ENCODE measurements at places on chromosomes 5 and 9.

- no peak for DNase-seq
Observed at GRCh38 chr5:93130624-93131490, 450.2 kb downstream of the NR2F1-AS1 start.

- no peak for DNase-seq
Observed at GRCh38 chr5:150918613-150919012, 13.8 kb upstream of the ZNF300 start.

GRCh38 chr9:124284940-124285441, 27.2 kb downstream of the NEK6 start:
- DNase-seq = no peak

- no peak for DNase-seq
Observed at GRCh38 chr5:107381189-107381856, 289.4 kb downstream of the EFNA5 start.

GRCh38 chr9:136385015-136385414, 11.5 kb upstream of the CARD9 start:
- DNase-seq = no peak

GRCh38 chr5:151151263-151151660, 6.3 kb downstream of the ANXA6 start:
- DNase-seq = no peak

DNA sequence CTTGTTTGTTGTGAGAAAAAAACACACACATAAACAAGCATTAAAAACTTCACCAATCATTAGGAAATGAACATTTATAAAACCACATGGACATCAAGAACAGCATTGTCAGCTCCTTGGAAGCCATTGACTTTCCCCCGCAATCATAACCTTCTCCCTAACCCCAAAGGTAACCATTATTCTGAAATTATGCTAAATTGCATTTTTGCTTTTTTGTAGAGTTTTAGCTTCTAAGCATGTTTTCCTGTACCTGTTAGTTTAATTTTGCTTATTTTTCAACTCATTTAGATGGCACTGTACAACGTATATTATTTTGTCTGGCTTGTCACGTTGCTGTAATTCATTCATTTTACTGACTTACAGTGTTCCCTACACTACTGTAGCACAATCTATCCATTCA, 36.8 kb downstream of the PDE6A start:
- no peak for DNase-seq

DNA sequence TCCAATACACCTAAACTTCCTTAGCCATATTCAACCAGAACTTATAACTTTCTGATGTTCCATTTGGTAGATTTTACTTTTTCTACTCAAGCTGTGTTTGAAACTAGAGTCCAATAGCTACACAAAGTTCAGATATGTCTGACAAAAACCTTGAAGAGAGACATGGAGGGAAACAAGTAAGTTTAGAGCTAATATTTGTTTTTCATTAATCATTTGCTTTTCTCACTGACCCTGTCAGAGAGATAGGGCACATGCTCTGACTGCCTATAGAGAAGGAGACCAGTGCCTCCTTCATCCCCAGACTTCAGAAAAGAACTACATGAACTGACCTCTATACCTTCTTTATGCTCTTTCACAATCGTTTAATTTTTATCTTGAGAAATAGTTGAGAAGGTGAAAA, 157.0 kb upstream of the PPP1R2B start:
- no peak for DNase-seq

- DNase-seq = no peak
Observed at GRCh38 chr5:174734571-174735497, 10.5 kb downstream of the MSX2 start.

GRCh38 chr9:25078202-25078601, 532.5 kb upstream of the IZUMO3 start:
- no peak for DNase-seq

DNA sequence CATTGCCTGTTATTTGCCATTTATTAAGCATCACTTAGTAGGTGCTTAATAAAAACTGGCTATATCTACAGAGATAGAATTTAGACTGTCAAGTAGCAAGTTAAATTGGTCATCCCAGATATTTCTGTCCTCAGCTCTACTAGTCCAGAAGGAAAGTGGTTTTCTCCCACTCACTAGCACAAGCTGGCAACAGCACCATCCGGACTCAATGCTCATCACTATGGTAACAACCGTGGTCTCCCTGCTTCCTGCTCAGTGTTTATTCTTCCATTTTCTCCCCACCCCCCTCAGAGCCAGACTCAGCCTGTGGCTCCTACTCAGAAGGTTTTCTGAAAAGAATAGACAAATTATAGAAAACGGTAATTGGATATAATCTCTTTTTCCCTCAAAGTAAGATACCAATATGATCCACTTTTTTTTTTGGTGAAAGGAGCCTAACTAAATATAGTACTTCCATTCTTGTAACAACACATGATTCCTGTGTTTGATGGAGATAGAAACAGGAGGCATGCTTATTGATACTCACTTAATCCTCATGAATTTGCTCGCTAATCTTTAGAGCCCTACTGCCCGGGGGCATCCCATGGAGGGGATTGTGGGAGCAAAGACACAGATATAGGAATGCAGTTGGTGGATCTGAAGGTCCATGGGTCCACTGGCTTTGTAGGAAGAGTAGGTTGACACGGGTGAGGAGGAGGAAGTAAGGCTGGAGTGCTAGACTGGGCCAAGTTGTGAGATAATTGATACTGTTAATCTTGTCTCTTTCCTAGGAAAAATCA, 191.4 kb downstream of the MAN2A1 start:
- no peak for DNase-seq

DNA sequence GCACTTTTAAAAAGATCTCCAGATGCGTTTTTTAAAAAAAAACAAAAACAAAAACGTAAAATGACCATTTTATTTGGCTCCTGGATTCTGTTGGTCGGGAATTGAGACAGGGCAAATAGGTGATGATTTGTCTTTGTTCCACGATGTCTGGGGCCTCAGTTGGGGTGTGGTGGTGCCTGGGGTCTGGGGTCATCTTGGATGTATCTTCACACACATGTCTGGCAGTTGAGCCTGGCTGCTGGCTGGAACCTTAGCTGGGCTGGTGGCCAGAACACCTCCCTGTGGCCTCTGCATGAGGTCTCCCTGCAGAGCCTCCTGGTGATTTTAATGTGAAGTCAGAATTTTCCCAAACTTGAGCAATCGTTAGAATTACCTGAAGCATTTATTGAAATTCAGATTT, 42.5 kb upstream of the BASP1 start:
- DNase-seq = no peak

DNA sequence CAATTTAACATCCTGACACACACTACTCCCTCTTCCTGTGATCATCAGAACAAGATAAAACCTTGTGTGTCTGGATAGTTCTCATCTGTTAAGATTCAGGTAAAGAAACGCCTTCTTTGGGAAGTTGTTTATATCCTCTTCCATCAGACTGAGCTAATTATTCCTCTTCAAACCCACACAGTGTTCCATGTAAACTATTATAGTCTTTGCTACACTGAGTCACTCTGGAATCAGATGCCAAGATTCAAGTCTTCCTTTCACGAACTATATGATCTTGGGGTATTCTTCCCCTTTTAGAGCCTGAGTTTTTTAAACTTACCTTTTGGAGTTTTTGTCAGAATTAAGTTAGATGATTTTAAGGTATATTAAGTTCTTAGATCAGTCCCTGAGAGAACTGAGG, 2.0 kb downstream of the OR1J1 start:
- DNase-seq = no peak

GRCh38 chr9:138058181-138058580, 180.6 kb downstream of the CACNA1B start:
- peak; percentile 32 for DNase-seq

DNA sequence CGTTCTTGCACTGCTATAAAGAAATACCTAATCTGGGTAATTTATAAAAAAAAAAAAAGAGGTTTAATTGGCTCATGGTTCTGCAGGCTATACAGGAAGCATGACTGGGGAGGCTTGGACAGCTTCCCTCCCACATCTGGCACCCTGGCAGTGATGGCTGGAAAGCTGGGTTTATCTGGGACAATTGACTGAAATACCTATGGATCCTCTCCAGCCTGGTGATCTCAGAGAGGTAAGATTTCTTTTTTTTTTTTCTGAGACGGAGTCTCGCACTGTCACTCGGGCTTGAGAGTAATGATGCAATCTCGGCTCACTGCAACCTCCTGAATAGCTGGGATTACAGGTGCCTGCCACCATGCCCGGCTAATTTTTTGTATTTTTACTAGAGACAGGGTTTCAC, 22.7 kb upstream of the UGCG start:
- DNase-seq = no peak

- DNase-seq = no peak
Observed at GRCh38 chr9:86965636-86966395, 18.5 kb upstream of the GAS1 start.

DNA sequence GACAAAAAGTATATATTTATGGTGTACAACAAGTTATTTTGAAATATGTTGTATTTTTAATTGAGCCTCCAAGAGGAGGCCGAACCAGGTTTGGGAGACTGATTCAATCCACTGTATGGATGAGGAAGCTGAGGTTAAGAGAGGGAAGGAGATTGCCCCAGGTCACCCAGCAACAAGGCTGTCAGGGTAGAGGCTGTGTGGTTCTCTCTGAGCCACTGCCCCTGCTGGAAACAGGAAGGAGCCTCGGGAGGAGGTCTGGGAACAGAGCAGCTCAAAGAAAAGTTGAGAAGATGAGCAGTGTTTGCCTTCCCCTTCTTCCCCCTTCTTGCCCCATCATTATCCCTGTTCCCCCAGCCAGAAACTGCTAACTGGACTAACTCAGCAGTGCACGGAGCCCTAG, 6.6 kb upstream of the FAT2 start:
- no peak for DNase-seq

GRCh38 chr9:110620726-110621125, 41.2 kb upstream of the SVEP1 start:
- no peak for DNase-seq
